ENCODE measurements at places on chromosomes 2 and 18. TPM values are rescaled to one million over a fixed set of nuclear protein-coding genes. Genes with fewer than 3 reads are reported as not detected.
A peak's percentile ranks its signal among the peaks of the same experiment; 100 is the strongest.

GRCh38 chr18:5250603-5251002, 44.9 kb downstream of the ZBTB14 start:
- H3K4me1 ChIP-seq, result no peaks in the 10 kb centered on the region
- H3K27me3 ChIP-seq, result no peaks in the 10 kb centered on the region
- H3K4me3 ChIP-seq, result no peak overlapping the region
- no peak for DNase-seq
- no peak overlapping the region for H3K27ac ChIP-seq

GRCh38 chr2:10273215-10274175, 29.2 kb upstream of the HPCAL1 start:
- H3K27me3 ChIP-seq, result no peaks in the 10 kb centered on the region
- no peaks in the 10 kb centered on the region for H3K4me1 ChIP-seq
- H3K36me3 ChIP-seq, result no peaks in the 10 kb centered on the region
- DNase-seq, result no peak
- H3K27ac ChIP-seq, result no peak overlapping the region

DNA sequence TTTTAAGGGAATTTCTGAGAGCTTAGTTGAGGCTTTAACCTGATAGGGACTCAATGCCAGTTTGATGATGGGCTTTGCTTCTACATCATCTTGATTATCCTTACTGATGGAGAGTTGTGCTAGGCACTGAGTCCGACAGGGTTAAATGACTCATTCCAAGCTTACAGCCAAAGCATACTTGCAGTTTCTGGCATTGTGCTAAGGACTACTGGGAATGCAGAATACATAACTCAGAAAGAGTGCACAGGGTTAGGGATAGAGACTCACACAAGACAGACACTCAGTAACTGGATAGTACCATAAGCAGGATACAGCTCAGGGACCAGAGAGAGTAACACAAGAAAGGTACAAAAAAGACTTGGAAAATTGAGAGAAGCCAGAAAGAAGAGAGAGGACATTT, 94.1 kb upstream of the SLC14A2 start:
- DNase-seq, result peak; percentile 64
- H3K36me3 ChIP-seq, result no peaks in the 10 kb centered on the region
- H3K4me3 ChIP-seq, result no peak overlapping the region
- no peaks in the 10 kb centered on the region for H3K27me3 ChIP-seq

DNA sequence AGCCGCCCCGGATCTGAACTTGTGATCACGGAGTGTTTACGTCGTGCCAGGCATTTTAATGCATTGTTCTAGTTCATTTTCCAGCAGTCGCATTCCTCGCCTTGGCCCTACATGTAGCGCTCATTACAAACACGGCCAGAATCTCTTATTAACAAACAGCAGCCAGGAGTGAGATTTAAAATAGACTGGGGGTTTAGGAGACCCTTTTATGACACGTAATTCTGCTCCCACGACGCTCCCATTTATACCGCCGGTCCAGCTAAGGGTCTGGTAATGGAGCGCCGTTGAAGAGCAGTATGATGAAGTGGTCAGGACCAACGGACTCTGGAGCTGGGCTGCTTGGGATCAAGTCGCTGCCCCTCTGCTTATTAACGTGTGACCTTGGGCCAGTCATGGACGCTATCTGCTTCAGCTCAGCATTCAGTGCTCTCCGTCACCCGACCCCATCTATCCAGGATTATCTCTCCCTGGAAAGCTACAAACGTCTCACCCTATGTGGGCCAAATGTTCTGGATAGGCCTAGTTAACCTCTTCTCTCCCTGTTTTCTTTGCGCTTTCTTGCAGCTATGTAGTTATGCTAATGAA, 745 bp downstream of the MSH2 start:
- H3K27ac ChIP-seq, result peak overlapping the region; percentile 91
- peak overlapping the region; percentile 80 for H3K4me3 ChIP-seq
- H3K27me3 ChIP-seq, result no peaks in the 10 kb centered on the region

GRCh38 chr18:64720781-64721464, 572.0 kb upstream of the LINC00305 start:
- H3K36me3 ChIP-seq, result no peaks in the 10 kb centered on the region
- H3K27ac ChIP-seq, result no peak overlapping the region
- no peaks in the 10 kb centered on the region for H3K4me1 ChIP-seq
- H3K27me3 ChIP-seq, result no peaks in the 10 kb centered on the region

- no peak for DNase-seq
- H3K4me1 ChIP-seq, result peaks cover 16% of the 10 kb centered on the region
- H3K36me3 ChIP-seq, result no peaks in the 10 kb centered on the region
- no peak overlapping the region for H3K4me3 ChIP-seq
- H3K27me3 ChIP-seq, result no peaks in the 10 kb centered on the region
Observed at GRCh38 chr2:197711578-197711977, 6.4 kb downstream of the MARS2 start.

- H3K27ac ChIP-seq, result no peak overlapping the region
- DNase-seq, result no peak
- no peak overlapping the region for H3K4me3 ChIP-seq
- no peaks in the 10 kb centered on the region for H3K4me1 ChIP-seq
Observed at GRCh38 chr2:221124532-221125240, 447.4 kb downstream of the EPHA4 start.

DNA sequence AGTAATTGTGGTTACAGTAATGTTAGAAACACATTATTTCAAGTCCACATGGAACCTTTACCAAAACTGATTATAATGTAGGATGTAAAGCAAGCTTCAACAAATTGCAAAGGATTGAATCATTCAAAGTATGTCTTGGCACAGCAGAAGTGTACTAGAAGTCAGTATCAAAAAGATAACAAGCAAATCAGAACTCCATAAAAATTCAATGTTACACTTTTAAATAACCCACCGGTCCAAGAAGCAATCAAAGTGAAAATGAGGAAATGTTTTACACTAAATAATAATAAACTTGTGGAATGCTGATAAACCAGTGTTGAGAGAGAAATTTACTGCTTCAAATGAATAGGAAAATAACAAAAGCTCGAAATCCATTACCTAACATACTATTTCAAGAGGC, 47.7 kb downstream of the TTC21B start:
- H3K27ac ChIP-seq, result no peak overlapping the region
- no peak for DNase-seq
- H3K4me1 ChIP-seq, result no peaks in the 10 kb centered on the region
- no peaks in the 10 kb centered on the region for H3K27me3 ChIP-seq
- no peak overlapping the region for H3K4me3 ChIP-seq

- H3K27me3 ChIP-seq, result no peaks in the 10 kb centered on the region
- H3K27ac ChIP-seq, result no peak overlapping the region
- no peak overlapping the region for H3K4me3 ChIP-seq
- no peaks in the 10 kb centered on the region for H3K36me3 ChIP-seq
Observed at GRCh38 chr2:204024503-204024902, 87.9 kb downstream of the ICOS start.

DNA sequence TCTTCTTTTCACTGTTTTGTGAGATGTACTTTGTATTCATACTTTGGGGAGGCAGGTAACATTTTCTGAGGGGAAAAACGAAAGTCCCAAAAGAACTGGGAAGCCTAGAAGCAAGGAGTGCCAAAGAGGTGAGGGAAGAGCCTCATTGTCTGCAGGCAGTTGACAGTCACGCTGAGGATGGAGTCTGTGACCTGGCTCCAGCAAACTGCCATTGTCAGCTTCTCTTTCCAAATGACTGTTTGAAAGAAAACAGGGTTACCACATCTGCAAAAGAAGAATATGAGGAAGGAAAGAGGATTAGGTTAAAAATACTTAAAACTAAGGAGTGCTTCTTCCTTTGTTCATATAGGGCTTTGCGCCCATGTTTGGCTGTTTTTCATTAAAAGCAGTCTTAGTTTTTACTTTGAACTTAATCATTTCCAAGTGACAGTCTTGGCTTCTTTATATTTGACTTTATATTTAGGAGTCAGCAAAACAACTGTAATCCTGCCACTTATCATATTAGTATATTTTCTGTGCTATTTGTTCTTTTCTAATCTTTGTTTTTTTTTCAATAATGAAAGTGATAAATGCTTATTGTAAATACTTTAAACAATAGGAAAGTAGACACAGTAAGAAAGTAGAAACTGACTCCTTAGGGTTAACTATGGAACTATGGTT, 35.0 kb downstream of the CERS6 start:
- no peaks in the 10 kb centered on the region for H3K36me3 ChIP-seq
- peaks cover 15% of the 10 kb centered on the region for H3K4me1 ChIP-seq
- DNase-seq, result no peak
- H3K4me3 ChIP-seq, result no peak overlapping the region

GRCh38 chr2:26172189-26172870, 558 bp upstream of the GAREM2 start:
- H3K4me3 ChIP-seq, result peak overlapping the region; percentile 30
- H3K27me3 ChIP-seq, result peaks cover 46% of the 10 kb centered on the region
- no peak overlapping the region for H3K27ac ChIP-seq
- DNase-seq, result peak; percentile 30
- H3K4me1 ChIP-seq, result peaks cover 6% of the 10 kb centered on the region
- no peaks in the 10 kb centered on the region for H3K36me3 ChIP-seq

DNA sequence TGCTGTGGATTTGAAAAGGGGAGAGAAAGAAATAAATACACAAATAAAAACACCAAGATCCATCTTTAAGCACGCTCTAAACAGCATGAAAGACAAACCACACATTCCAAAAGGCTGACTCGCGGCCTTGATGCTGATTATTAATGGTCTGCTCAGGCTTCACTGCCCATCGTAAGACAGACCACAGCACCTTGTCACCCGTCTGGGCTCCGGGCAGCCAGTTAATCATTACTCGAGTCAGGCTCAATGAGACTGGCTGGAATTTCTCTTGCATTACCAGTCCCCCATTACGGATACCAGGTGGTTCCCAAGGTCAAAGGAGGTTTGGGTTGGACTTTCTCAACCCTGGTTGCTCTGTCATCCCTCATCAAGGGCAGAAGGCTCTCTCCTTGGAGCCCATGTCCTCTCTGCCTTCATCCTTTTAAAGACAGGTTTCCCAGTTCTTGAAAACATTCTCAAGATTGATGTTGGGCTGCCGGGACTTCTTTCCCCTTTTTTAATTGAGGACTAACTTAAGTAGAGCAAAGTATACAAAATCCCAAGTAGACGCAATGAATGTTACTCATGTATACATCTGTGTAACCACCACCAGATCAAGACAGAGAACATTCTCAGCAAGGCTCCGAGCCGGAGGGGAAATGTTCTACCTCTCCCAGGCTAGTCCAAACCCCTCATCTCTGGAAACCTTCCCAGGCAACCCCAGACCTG, 8.1 kb downstream of the SMAD7 start:
- H3K36me3 ChIP-seq, result peaks cover 22% of the 10 kb centered on the region
- no peaks in the 10 kb centered on the region for H3K27me3 ChIP-seq
- peaks cover 97% of the 10 kb centered on the region for H3K4me1 ChIP-seq
- H3K4me3 ChIP-seq, result no peak overlapping the region
- DNase-seq, result peak; percentile 62

DNA sequence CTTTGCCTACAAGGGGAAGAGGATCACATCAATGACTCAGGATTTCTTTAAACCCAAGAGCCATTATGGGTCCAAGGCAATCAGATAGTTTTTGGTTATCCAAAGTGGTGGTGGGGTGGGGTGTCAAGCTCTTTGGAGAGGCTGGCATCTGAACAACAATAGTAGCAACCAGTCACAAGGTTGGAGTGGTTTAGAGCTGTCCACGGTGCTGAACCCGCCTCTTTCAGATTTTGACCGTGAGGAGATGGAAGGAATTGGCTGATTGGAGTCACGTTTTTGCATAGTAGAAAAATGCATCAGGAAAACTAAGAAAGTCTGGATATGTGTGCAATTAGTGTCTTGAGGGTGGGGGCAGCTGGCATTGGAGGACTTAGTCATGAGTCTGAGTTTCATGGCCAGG, 159.9 kb downstream of the LOXHD1 start:
- H3K4me1 ChIP-seq, result no peaks in the 10 kb centered on the region
- H3K36me3 ChIP-seq, result no peaks in the 10 kb centered on the region
- H3K4me3 ChIP-seq, result no peak overlapping the region
- H3K27me3 ChIP-seq, result peaks cover 14% of the 10 kb centered on the region

DNA sequence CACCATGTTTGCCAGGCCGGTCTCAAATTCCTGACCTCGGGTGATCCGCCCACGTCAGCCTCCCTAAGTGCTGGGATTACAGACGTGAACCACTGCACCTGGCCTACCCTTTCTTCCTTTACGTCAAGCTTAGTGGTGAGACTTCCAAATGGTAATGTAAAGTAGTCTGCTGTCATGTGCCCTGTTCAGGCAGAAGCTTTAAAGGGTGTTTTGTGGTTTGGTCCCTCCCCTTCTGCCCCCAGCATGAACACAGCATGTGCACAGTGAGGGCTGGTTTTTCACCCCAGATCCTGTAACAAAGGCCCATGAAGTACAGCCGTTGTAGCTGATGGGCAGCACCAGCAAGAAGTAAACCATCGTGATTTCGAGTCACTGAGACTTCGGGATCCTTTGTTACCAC, 2.7 kb upstream of the DTYMK start:
- no peaks in the 10 kb centered on the region for H3K27me3 ChIP-seq
- no peak for DNase-seq
- H3K27ac ChIP-seq, result no peak overlapping the region
- peaks cover 1% of the 10 kb centered on the region for H3K36me3 ChIP-seq

DNA sequence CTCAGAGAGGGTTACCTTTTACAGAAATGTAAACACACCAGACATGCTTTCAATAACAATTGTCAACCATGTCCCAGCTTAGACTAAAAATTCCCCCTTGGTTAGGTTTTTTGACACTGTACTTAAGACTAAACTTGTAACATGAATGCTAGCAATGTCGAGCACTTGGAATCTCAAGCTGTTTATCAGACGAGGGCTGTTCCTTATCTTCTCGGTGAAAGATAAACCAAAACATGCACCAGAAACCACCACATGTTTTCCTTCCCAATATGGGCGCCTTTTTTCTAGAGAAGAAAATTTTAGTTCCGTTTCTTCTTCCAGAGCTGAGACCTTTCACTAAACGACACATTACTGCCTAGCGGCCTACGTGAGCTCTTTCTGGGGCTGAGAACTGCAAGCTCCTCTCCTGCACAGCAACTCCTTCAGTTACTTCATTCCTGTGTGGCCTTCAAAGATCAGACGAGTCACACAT, 42.4 kb upstream of the ACKR3 start:
- peak; percentile 52 for DNase-seq
- no peak overlapping the region for H3K4me3 ChIP-seq
- peaks cover 9% of the 10 kb centered on the region for H3K4me1 ChIP-seq
- H3K27me3 ChIP-seq, result no peaks in the 10 kb centered on the region

DNA sequence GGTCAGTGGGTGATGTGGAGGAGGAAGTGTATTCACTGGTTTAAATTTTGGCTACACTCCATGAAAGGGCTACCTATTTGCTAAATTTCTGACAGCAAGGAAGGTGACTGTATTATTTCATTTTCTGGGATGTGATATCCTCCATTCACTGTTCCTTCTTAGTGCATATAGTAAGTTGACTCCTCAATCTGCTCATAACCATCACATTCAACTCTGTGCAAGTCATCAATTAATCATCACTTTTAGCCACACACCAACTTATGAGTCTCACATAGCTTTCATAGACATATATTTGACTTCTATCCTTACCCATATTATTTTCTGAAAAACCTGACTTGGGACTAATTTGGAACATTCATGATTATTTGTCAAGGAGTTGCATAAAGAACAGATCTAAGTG, 16.9 kb downstream of the KLHL41 start:
- H3K27me3 ChIP-seq, result no peaks in the 10 kb centered on the region
- no peaks in the 10 kb centered on the region for H3K4me1 ChIP-seq
- no peak overlapping the region for H3K27ac ChIP-seq
- no peak overlapping the region for H3K4me3 ChIP-seq
- H3K36me3 ChIP-seq, result peaks cover 43% of the 10 kb centered on the region

The CYP26B1 gene
- 3.1 TPM for total RNA-seq

The DHX57 gene
- total RNA-seq, result 13.3 TPM

The EFR3B gene
- 12.9 TPM for total RNA-seq

The NUP35 gene
- total RNA-seq, result 7.8 TPM

The HDLBP gene
- total RNA-seq, result 313 TPM

The TMEM247 gene
- total RNA-seq, result not detected

The C1QL2 gene
- 0.30 TPM for total RNA-seq

The CIB4 gene
- not detected for total RNA-seq

The EVX2 gene
- 0.11 TPM for total RNA-seq

The ALK gene
- 0.88 TPM for total RNA-seq

The CNNM4 gene
- 18.8 TPM for total RNA-seq

The DSG1 gene
- not detected for total RNA-seq
